Activated T-helper 17 cell treated with anti-CD3 and anti-CD28 coated beads, Interleukin-2, amount 50 U/mL, for 72 hours (primary cell): ENCODE measurements at places on chromosomes 1 and 21.
A peak's percentile ranks its signal among the peaks of the same experiment; 100 is the strongest.

DNA sequence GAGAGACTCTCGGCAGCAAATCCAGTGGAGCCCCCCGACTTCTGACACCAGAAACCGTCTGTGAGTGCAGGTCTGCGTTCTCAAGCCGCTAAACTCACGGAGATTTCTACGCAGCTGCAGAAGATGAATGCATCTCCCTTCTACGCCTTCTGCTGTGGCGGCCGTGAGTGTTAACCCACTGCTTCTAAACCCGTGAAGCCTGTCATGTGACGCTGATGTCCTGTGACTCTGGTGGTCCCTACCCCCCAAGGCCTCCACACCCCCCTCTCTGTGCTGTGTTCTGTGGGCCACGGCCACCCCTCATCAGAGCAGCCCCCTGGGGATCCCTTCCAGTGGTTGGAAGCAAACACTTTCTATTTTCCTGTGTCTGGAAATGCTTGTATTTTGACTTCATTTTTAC, 33.9 kb upstream of the COL18A1 start:
- peaks cover 19% of the 10 kb centered on the region for H3K27me3 ChIP-seq
- H3K4me1 ChIP-seq: no peaks in the 10 kb centered on the region
- no peak overlapping the region for H3K4me3 ChIP-seq
- no peak overlapping the region for H3K27ac ChIP-seq

- H3K4me1 ChIP-seq: peaks cover 26% of the 10 kb centered on the region
- ATAC-seq: no peak
- no peak overlapping the region for H3K27ac ChIP-seq
- H3K4me3 ChIP-seq: peak overlapping the region; percentile 43
These were observed 3.6 kb upstream of the INAVA start for GRCh38 chr1:200890818-200891773.

- peaks cover 3% of the 10 kb centered on the region for H3K27me3 ChIP-seq
- ATAC-seq: no peak
- no peak overlapping the region for H3K4me3 ChIP-seq
- H3K36me3 ChIP-seq: no peaks in the 10 kb centered on the region
- H3K4me1 ChIP-seq: no peaks in the 10 kb centered on the region
- H3K27ac ChIP-seq: no peak overlapping the region
These were observed 4.9 kb downstream of the RD3 start for GRCh38 chr1:211487082-211487481.

- H3K4me3 ChIP-seq: no peak overlapping the region
- H3K27me3 ChIP-seq: peaks cover 19% of the 10 kb centered on the region
- ATAC-seq: no peak
- no peaks in the 10 kb centered on the region for H3K4me1 ChIP-seq
- H3K27ac ChIP-seq: no peak overlapping the region
- H3K36me3 ChIP-seq: no peaks in the 10 kb centered on the region
These were observed 112.3 kb downstream of the HLX start for GRCh38 chr1:220991506-220991905.

GRCh38 chr1:50488356-50488755, 65.1 kb upstream of the DMRTA2 start:
- ATAC-seq: no peak
- peaks cover 44% of the 10 kb centered on the region for H3K36me3 ChIP-seq
- H3K4me3 ChIP-seq: no peak overlapping the region
- H3K27ac ChIP-seq: no peak overlapping the region

DNA sequence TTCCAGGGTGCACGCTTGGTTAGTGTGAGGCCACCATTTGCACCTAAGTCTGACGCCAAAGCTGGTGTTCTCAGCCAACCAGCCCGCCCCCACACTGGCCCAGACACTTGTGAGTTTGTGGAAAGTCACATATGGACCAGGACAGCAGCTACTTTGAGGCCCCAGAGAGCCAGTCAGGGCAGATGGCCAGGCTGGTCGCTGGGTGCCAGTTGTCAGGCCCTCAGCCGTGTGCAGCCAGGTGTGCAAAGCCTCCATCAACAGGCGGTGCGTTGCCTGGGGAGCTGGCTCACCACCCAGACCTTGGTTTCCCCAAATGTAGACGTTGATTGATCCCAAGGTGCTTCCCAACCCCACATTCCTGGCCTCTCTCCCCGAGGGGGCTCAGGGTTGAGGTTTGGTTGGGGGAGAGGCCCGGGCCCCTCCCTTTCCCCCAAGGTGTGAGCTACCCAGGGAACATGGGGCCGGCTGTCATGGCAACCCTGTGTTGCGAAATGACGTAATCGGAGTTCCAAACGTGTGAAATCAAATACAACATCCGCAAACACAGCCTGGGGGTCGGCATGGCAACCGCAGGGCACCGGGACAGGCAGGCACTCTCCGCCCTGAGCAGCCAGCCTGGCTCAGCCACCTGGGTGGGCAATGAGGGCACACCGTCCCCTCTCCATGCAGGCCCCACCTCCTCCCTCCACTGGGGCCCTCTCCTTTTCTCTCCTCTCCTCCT, 42.2 kb upstream of the WNT4 start:
- no peak overlapping the region for H3K27ac ChIP-seq
- no peak for ATAC-seq
- no peaks in the 10 kb centered on the region for H3K4me1 ChIP-seq
- H3K4me3 ChIP-seq: no peak overlapping the region
- H3K27me3 ChIP-seq: peaks cover 33% of the 10 kb centered on the region

GRCh38 chr21:35658242-35658641, 402.1 kb downstream of the SETD4 start:
- no peak for ATAC-seq
- H3K36me3 ChIP-seq: no peaks in the 10 kb centered on the region
- peaks cover 16% of the 10 kb centered on the region for H3K27me3 ChIP-seq
- no peak overlapping the region for H3K27ac ChIP-seq

GRCh38 chr1:209248649-209249279, 334.8 kb upstream of the CAMK1G start:
- H3K27ac ChIP-seq: no peak overlapping the region
- peaks cover 13% of the 10 kb centered on the region for H3K27me3 ChIP-seq
- no peaks in the 10 kb centered on the region for H3K4me1 ChIP-seq
- peak; percentile 31 for ATAC-seq
